ENCODE measurements at places on chromosomes 2 and 18.
A peak's percentile ranks its signal among the peaks of the same experiment; 100 is the strongest.

DNA sequence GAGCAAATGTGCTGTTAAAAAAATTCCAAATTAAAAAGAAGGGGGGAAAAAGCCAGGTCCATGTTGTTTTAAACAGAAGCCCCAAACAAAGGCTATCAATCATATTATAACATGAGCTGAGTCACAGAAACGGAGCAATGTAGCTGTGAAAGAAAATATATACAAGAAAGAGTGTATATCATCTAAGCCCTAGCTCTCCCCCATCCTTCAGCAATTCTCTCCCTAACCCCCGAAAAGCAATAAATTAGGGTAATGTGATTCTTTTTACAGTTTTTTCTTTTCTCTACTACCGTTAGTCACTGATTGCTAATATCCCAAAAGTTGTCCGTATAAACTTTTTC is 25.3 kb downstream of the FEZ2 start:
- DNase-seq: no peak

DNA sequence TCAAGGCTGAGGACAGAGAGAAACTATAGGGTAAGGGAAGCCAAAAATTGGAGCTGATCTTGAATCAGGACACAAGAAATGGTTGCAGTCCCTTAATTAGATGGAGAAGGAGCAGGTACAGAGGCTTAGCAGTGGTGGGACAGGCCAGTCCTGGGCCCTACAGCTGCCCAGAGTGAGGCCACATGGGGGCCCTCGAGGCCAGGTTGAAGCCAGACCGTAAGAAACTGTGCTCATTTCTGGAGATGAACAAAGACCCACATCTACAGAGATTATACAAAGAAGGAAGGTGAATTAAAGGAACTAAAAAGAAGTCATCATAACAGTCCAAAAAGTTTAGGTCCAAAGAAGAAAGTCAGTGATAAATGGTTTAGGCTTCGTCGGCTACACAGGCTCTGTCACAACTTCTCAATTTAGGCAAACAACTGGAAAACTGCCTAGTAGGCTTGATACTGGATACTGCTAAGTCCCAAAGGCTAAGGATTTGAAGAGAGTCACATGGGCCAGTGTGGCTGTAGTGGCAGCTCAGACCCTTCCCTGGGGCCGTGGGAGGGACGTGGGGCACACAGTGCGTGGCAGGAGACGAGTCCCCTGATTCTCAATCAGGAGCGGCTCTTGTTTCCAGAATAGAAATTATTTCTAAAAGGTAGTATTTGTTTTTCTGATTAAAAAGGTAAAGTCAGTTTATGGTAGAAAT is 50.4 kb upstream of the CNGA3 start:
- no peak for DNase-seq

- no peak for DNase-seq
Measured at GRCh38 chr2:235418918-235419317, 74.9 kb upstream of the AGAP1 start.

DNA sequence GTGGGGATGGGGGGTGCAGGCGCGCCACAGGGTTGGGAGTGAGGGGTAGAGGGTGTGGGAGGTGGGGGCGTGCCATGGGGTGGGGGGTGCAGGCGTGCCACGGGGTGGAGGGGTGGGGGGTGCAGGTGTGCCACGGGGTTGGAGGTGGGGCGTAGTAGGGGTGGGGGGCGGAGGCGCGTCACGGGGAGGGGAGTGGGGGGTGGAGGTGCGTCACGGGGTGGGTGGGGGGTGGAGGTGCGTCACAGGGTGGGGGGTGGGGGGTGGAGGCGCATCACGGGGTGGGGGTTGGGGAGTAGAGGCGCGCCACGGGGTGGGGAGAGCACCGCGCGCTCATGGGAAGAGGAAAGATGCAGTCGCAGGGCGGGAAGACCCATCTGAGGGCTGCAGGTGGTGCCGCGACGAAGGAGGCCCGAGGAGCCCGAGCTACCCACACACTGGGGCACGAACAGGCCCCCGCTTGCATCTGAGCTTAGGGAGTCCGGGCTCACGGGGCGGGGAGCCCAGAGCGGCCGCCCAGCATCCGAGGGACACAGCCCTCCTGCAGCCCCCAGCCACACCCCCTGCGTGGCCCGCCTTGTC is 37.5 kb downstream of the SNED1 start:
- DNase-seq: peak; percentile 53

DNA sequence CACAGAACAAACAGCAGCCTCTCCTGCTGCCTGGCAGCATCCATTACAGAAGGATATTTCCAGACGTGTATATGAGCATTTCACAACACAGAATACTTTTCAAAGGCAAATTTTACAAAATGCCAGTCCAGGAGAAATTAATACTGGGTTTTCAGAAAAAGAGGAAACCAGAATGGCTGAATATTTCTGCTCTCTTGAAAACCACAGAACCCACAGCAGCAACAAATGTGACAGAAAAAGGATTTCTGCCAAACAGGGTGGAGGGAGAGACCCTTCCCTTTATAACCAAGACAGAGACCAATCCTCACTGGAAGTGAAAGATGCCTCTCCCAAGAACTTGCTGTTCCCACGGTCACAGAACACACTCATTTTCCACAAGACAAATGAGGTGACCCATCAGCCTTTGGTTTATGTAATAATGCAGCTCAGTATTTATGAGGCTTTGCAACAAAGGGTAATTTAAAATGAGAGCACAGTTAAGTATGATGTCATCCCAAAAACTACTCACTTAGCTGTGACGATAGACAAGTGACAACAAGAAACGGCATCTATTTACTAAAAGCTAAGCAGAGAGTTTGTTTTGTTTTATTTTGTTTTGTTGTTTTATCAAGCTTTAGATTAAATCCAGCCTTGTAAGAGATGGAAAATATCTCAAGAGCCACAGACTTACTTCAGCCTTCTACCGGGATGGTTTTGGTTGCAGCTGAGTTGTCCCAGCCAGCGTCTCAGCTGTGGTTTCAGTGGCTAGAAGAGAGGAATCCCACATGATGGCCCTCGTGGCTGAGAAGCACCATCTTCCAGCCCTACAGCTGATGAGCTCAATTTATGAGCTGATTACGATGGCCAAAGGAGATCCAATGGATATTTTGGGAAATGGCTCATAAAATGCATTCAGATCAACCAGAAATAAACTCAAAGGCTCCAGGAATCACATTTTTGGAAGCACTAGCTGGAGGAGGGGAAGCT is 249.3 kb upstream of the AGAP1 start:
- no peak for DNase-seq

DNA sequence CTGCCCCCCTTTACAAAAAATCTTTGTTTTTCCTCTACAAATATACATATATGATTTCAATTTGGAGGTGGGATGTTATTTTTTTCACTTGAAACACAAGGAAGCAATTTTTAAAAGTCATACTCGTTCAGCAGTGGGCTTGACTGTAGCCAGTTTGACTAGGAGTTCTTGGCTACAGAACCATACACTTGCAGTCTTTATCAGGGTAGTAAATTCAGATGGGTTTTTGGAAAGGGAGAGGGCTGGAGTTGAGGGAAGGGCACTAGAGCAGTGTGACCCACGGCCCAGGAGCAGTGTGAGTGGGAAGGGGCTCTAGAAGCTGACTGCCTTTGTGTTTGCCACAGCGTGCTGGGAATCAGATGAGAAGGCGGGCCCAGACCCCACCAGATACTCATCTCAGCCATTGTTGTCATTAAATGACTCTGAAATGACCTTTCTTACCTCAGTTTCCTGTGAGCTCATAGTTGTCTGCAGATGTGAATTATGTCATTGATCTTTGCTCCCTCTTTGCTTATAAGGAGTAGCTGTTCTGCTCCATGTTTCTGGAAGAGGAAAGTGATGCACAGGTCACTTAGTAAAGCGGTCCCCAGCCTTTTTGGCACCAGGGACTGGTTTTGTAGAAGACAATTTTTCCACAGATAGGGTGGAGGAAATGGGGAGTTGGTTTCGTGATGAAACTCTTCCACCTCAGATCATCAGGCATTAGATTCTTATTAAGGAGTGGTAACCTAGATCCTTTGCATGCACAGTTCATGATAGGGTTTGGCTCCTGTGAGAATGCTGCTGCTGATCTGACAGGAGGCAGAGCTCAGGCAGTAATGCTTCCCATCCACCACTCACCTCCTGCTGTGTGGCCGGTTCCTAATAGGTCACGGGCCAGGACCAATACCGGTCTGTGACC is 116.8 kb downstream of the SPTBN1 start:
- DNase-seq: no peak

DNA sequence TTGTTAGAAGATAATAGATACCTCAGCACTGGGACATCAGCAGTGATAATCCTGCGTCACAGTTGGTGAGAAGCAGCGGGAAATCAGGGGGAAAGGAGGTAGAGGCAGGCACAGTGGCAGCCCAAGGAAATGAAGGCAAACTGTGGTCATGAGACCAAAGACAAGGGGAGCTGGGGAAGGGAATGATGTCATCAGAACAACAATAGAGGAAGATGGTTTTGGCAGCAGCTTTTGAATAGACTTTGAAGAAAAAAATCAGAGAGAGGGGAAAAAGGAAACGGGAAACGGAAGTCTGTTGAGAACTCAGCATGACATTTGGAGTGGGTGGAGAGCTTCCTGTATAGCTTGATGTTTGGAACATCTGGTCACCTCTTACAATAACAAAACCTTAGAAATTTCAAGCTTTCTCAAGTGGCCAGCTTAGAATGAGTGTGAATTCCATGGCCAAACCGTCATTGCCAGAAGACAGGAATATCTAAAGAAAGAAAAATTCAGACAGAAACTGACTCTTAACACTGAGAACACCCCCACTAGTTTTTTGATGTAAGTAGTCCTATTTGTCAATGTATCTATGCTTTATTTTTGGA is 18.4 kb upstream of the YES1 start:
- DNase-seq: no peak

GRCh38 chr2:105144152-105144940 is 97.2 kb upstream of the GPR45 start:
- DNase-seq: peak; percentile 13

DNA sequence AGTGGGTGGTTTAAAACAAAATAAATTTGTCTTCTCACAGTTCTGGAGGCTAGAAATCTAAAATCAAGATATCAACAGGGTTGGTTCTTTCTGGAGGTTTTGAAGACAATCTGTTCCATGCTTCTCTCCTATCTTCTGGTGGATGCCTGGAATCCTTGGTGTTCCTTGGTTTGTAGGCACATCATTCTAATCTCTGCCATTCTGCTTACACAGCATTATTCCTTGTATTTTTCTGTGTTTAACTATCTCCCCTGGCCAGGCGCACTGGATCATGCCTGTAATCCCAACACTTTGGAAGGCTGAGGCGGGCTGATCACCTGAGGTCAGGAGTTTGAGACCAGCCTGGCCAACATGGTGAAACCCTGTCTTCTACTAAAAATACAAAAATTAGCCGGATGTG is 108.1 kb downstream of the ZRANB3 start:
- no peak for DNase-seq

DNA sequence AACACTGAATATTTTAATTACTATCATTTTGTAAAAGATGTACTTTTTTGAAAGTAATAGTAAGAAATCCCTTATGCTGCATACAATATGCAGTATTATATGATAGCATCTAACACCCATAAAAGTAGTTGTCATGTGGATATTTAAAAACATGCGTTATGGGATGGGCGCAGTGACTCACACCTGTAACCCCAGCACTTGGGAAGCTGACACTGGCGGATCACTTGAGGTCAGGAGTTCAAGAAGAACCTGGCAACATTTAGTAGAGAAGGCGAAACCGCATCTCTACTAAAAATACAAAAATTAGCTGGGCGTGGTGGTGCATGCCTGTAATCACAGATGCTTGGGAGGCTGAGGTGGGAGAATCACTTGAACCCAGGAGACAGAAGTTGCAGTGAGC is 88.9 kb downstream of the FEZ2 start:
- no peak for DNase-seq

DNA sequence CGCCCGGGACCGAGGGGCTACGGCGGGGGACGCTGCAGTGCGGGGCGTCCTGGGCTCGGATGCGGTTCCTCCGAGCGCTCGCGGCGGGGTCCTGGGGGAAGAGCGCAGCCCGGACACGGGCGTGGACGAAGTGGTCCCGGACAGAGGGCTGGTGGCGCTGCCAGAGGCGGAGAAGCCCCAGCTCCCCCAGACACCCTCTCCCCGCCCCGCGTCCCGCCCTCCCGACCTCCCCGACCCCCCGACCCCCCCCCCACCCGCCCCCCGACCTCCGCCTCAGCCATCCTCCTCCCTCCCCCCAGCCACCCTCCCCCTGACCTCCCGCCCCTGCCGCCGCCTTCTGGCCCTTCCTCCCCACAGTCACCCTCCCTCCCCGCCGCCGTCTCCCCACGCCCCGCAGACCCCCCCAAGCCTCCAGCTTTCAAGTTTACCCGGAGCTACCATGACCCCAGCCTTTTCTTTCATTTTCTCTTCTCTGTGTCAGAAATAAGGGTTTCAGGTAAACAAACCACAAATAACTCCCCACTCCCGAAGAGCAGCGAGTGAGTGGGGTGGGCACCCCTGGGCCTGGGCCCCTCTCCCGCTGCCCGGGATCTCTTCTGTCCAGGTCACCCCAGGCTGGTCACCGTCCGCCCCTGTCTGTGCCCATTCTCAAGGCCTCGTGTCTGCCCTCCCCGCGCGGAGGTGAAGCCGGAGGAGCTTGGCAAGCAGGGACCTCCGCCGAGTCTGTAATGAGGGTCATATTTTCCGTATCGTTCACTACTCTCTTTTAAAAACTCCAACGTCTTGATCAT is 5.1 kb downstream of the NFATC1 start:
- DNase-seq: peak; percentile 68

GRCh38 chr2:149528983-149529382 is 58.6 kb downstream of the MMADHC start:
- DNase-seq: no peak

DNA sequence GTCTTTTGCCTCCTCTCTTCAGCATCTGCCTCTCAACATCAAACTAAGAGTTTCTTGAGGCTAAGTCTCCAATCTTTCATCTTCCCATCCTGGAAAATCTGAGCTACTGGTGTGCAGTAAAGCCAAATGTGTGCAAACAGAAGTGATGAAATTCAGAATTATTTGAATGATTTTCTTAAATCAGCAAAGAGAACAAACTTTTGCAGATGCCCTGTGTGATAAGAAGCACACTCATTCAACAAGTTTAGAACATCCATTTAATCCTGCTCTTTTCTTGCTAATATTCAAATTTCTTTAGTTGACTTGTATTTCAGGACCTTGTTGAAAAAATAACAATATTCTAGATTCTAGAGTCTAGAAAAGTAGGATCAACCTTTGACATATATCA is 1374.9 kb upstream of the CELF4 start:
- no peak for DNase-seq

GRCh38 chr2:171794918-171795317 is 99.1 kb downstream of the SLC25A12 start:
- DNase-seq: no peak
